Lower lobe of right lung (tissue), 2 donors: ENCODE measurements at places on chromosomes 3 and 15. TPM values are rescaled to one million over a fixed set of nuclear protein-coding genes. Genes with fewer than 3 reads are reported as not detected.

The NDUFAF3 gene
- total RNA-seq: 85.6 TPM

GRCh38 chr3:19866751-19867347 is 67.2 kb downstream of the EFHB start:
- no peak for DNase-seq

GRCh38 chr15:35126236-35126635 is 41.1 kb upstream of the NANOGP8 start:
- no peak for DNase-seq

The ETFA gene
- total RNA-seq: 81.2 TPM

- DNase-seq: no peak
These were observed 109.5 kb downstream of the AKAP13 start for GRCh38 chr15:85489773-85490493.

- no peak for DNase-seq
These were observed 33.0 kb upstream of the HHATL start for GRCh38 chr3:42735615-42736014.

DNA sequence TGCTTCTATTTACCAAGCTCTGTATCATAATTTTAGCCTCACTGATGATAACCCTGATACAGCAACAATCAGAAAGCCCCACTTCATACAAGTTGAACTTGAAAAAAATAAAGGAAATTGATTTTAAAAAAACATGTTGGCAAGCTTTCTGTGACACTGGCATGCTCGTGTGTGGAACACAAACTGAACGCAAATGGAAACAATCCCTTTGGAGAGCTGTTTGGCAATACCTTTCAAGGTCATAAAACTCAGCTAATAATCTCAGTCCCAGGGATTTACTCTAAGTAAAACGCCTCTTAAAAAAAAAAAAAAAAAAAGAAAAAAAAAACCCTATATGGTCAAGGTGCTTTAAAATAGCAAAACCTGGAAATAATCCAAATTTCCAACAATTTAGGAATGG is 166.7 kb upstream of the BCL6 start:
- DNase-seq: no peak

The PSMD6 gene
- total RNA-seq: 51.1 TPM

The SLC22A13 gene
- 0.32 TPM for total RNA-seq

- DNase-seq: no peak
These were observed 340.3 kb downstream of the SLC9A9 start for GRCh38 chr3:143507735-143508580.
